Esophagus squamous epithelium (tissue), 5 donors: ENCODE measurements at places on chromosomes 11 and 22.

- DNase-seq, result no peak
These were observed 26.6 kb upstream of the TLCD5 start for GRCh38 chr11:120298461-120298860.

DNA sequence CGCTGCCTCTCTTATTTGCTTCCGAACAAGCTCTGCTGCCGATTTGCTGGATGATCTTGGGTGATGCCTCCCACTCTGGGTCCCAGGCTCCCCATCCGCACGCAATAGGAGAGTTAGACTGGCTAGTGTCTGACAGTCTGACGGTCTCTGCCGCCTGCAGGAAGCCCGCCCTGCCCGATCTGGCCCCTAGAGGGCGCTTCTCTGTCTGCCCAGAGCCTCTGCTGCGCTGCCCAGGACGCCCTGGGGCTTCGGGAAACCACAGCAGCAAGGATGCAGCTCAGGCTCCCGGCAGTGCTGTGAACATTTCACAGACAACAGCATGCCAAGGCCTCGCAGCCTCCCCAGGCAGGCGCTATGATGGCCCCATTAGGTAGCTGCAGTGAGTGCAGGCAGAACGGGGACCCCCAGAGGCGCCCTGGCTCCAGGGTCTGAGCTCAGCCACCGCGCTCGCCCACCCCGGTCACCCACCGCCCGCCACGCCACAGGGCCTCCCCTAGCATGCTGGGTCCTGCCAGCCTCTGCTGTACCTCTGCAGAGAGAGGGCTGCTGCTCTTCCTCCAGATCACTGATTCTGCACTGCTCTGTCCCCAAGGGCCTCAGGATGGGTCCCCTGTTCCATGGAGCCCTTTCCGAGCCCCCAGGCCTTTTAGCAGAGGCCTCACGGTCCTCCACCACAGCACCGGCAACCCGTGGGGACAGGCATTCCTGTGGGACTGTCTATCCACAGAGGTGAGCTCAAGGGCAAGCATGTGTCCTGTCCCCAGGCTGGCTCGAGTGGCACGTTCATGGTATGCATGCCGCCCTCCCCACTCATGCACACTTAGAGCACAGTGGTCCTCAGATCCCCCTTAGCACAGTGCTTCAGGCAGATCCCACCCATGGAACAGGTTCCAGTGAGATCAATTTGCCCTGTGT lies 4.3 kb upstream of the BAIAP2L2 start:
- no peak for DNase-seq

GRCh38 chr11:34443136-34443535 lies 4.4 kb downstream of the CAT start:
- DNase-seq, result no peak

DNA sequence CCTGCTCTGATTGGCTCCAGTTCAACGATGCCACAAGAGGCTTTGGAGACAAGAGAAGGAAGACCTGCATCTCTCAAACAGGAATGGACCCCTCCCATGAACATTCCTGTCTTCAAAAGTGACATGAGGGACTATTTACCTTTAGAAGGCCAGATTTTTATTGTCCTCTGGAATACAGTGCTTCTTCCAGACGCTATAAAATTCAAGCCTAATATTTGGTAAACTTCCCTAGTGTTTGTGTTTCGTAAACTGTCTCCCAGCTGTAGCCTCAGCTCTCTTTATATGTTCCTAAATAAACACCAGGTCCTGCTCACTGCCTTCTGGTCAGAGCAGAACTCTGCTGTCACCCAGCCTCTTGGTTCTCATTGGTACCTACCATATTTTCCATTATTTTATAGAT lies 157.8 kb downstream of the CCDC34 start:
- no peak for DNase-seq

- no peak for DNase-seq
These were observed 772 bp downstream of the SLC25A45 start for GRCh38 chr11:65381716-65382032.
